ENCODE measurements at places on chromosomes 7 and 10.

DNA sequence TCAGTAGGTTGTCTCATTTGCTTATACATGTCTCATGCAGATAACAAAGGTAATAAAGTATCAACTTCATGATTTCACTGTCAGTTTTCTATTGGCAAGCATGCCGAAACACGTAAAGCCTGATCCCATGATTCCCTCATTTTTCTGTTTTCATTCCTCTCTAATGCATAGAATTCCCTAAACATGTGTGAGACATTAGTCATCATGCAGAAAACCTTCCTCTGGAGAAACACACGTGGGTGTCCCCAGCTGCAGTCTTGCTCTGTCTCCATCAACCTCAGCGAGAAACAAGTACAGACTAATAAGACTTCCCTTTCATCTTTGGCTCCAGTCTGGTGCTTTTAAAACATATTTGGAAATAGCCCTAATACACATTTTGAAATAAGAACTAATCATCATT lies 432.7 kb upstream of the VSTM2A start:
- peak; percentile 0 for DNase-seq

DNA sequence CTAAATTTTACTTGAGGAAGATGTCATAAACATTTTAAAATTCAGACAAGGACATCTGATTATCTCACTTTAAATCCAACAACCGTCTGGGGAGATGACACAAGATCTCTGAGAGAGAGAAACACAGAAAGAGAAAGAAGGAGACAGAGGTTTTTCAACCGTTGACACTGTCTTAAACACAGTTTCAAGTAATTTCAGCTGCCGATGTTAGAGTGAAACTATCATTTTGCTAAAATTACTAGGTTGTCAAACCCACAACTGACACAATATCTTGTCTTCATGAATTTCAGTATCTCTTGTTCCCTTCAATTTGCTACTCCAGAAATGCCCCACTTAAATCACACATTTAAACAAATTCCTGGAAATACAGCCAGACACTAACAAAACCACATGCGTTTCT lies 174.8 kb downstream of the RAPGEF5 start:
- no peak for DNase-seq

DNA sequence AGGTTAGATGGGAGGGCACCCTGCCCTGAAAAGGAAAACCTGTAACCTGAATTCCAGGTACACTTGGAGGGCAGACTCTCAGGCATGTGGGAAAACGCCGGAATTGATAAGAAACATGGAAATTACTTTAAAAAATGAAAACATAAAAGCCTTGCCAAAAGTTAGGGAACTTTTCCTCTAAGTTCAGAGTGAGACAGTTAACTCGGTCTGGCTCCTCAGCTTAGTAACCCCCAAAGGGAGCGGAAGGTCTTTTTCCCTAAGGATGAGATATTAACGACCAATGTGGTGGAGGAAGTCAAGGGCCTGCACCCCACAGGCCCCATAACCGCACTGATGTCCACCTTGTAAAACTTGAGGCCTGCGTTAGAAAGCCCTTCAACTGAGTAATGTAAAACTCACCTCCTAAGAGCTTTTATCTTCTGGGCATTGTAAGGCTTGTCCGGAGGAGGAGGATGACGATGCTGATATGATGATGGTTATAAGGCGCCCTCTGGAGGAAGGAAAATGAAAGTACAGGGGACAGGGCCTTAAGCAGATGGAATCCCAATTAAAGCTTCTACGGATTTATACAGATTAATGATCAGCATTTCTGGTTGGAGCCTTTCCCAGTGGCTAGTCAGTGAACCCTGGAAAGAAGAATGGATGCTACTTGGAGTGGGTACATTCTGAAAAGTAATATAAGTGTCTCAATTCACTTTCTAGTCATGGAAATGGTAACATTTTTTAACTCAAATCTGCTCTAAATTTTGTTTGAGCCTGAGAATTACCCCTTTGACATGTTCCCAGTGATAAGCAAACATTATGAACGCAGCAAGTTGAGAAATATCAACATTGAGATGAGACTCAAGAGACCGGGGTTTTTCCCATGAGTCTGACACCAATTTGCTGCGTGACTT lies 694 bp downstream of the COL1A2 start:
- peak; percentile 87 for DNase-seq

DNA sequence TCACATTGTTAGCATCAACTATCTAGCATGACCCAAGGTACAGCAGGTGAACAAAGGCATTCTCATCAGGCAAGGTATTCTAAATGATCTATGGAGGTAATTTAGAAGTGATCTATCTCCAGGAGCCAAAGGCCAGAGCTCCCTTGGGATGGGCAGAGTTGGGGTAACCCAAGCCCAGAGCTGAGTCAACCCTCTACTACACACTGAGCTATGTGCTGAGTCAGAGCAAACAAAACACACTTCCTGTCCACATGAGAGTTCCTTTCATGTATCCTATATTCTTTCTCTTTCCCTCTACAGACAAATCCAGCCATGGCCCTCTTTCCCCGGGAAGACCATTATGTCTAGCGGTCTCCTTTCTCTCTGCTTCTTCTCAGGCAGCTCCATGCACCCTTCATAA lies 68.2 kb upstream of the AGK start:
- DNase-seq = no peak

GRCh38 chr7:124364283-124364682 lies 331.4 kb upstream of the TMEM229A start:
- DNase-seq = no peak
